ENCODE measurements at places on chromosomes 12 and 14.

GRCh38 chr12:6548966-6549683 lies 6.7 kb downstream of the IFFO1 start:
- peak; percentile 80 for DNase-seq

DNA sequence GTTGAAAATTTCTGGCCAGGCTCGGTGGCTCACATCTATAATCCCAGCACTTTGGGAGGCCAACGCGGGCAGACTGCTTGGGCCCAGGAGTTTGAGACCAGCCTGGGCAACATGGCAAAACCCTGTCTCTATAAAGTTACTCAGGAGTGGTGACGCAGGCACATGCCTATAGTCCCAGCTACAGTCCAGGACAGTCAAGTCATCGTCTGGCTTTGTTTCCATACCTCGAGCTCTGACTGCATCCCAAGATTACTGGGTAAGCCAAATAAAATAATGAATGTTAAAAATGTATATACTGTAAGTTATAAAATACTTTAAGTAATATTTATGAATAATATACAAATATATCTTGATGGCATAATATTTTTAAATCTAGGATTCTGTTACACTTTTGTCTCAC lies 23.0 kb upstream of the GXYLT1 start:
- DNase-seq: no peak

GRCh38 chr14:64823305-64823861 lies 56.3 kb downstream of the SPTB start:
- peak; percentile 89 for DNase-seq

- no peak for DNase-seq
Measured at GRCh38 chr12:19726122-19726521, 286.8 kb downstream of the AEBP2 start.

DNA sequence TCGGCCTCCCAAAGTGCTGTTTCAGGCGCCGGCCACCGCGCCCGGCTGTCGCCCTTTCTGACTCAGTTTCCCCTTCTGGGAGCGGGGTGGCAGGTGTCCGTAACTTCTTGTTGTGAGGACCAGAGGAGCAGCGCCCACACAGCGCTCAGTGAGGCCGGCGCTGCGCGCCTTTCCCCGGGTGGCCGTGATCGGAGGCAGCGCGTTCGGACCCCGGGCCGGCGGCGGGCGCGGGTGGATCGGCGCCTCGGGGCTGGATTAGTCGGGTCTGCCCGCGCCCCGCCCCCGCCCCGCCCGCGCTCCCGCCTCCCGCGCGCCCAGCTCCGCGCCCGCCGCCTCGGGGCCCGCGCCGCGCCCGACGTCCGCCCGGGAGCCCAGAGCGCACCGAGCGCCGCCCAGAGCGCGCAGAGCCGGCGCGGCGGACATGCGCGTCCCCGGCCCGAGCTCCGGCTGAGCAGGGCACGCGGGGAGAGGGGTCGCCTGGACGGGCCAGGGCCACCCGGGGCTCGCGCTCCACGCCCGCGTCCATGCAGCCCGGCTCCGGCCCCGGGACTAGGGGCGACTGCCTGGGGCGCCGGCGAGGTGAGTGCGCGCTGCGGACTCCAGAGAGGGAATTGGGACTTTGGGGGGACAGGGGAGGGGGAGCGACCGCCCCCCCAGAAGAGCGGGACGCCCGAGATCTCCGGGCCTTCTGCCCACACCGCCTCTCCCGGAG lies 50.6 kb downstream of the LRCOL1 start:
- peak; percentile 95 for DNase-seq

All from AG08396 (cell line).